ENCODE measurements at places on chromosomes 7 and 10.

GRCh38 chr10:24456322-24456721 lies 247.4 kb downstream of the KIAA1217 start:
- no peak for DNase-seq
- H3K27me3 ChIP-seq: peaks cover 6% of the 10 kb centered on the region
- H3K27ac ChIP-seq: no peak overlapping the region

DNA sequence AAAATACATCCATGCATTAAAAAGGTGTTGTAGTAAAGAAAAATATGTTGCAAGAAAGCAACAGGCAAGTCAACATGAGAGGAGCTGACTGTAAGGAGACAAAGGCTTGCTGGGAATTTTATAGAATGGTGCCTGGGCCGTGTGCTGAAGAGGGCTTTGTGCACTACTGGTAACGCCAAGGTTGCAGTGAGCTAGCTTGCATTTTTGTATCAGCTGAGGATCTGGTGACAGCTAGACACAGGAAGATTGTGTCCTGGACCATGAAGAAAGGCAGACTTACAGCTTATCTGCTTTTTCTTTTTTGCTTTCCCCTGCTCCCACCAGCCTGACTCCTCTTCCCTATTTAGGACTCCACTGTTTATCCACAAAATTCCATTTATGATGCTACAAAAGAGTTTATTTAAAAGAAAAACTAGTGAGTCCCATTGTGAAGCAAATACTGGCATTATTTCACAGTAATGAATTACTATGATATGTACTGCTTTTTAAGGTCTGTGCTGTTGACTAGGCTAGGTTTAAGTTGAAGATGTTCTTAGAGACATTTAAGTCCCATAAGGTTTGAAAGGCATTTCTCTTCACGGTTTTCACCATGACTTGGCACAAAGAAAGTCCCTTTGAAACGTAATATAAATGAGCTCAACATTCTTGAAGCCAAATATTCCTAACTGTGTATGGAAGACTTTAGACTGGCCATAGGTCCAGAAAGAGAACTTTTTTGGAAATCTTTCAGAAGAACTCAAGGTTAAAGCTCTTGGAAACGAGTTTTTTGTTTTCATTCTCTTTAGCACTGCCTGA lies 88.6 kb downstream of the SEC23IP start:
- no peak overlapping the region for H3K27ac ChIP-seq
- no peak for DNase-seq
- H3K36me3 ChIP-seq: no peaks in the 10 kb centered on the region
- no peaks in the 10 kb centered on the region for H3K27me3 ChIP-seq
- no peaks in the 10 kb centered on the region for H3K4me1 ChIP-seq

- no peak for DNase-seq
- H3K36me3 ChIP-seq: no peaks in the 10 kb centered on the region
- no peak overlapping the region for H3K4me3 ChIP-seq
Measured at GRCh38 chr7:144656965-144657517, 178.8 kb downstream of the TPK1 start.

GRCh38 chr10:132706701-132707100 lies 79.2 kb downstream of the NKX6-2 start:
- H3K27me3 ChIP-seq: no peaks in the 10 kb centered on the region
- DNase-seq: no peak
- no peak overlapping the region for H3K27ac ChIP-seq
